Dermis microvascular lymphatic vessel endothelial cell (primary cell): ENCODE measurements at places on chromosomes 3 and 15. TPM values are rescaled to one million over a fixed set of nuclear protein-coding genes. Genes with fewer than 3 reads are reported as not detected.

The STRC gene
- 0.13 TPM in 1 of 2 replicates, not detected in the other for total RNA-seq

The CCPG1 gene
- 38.6 and 47.2 TPM in 2 replicates for total RNA-seq

The KBTBD12 gene
- total RNA-seq: not detected in 2 replicates

The PGBD4 gene
- 0.64 and 1.1 TPM in 2 replicates for total RNA-seq

The ATP10A gene
- under 0.01 TPM in 1 of 2 replicates, not detected in the other for total RNA-seq

The PFN2 gene
- total RNA-seq: 5.1 and 12.1 TPM in 2 replicates

The DCBLD2 gene
- 19.4 and 21.7 TPM in 2 replicates for total RNA-seq

The APOD gene
- 12.9 and 14.5 TPM in 2 replicates for total RNA-seq

The COL7A1 gene
- total RNA-seq: under 0.01 and 0.13 TPM in 2 replicates

The SLC9C1 gene
- total RNA-seq: under 0.01 and 0.13 TPM in 2 replicates

The ANKUB1 gene
- under 0.01 TPM in 1 of 2 replicates, not detected in the other for total RNA-seq
